ENCODE measurements at places on chromosomes 6 and 20. TPM values are rescaled to one million over a fixed set of nuclear protein-coding genes. Genes with fewer than 3 reads are reported as not detected.

DNA sequence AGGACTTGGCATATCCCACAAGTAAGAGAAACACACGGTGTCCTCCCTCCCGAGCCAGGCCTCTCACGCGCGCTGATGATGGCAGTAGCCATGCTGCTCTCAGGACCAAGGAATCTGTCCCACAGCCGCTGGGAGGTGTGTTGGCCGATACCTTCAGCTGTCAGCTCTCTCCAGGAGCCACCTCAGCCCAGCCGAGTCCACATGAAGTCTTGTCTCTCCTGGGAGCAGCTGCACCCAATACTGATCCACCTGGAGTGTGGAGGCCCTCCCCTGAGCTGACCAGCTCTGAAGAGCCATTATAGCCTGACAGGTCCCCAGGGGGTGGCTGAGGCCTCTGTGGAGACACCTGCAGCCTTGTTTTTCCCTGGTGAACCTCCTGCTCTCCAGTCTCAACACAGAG is 23.8 kb upstream of the NXT1 start:
- no peak overlapping the region for H3K4me3 ChIP-seq
- H3K4me1 ChIP-seq = no peaks in the 10 kb centered on the region
- H3K27ac ChIP-seq = no peak overlapping the region
- no peaks in the 10 kb centered on the region for H3K36me3 ChIP-seq
- DNase-seq = peak; percentile 22

- no peak overlapping the region for H3K4me3 ChIP-seq
- no peak overlapping the region for H3K27ac ChIP-seq
- peaks cover 3% of the 10 kb centered on the region for H3K27me3 ChIP-seq
- no peaks in the 10 kb centered on the region for H3K36me3 ChIP-seq
- no peak for DNase-seq
These were observed 79.5 kb upstream of the PAK5 start for GRCh38 chr20:9918348-9918747.

DNA sequence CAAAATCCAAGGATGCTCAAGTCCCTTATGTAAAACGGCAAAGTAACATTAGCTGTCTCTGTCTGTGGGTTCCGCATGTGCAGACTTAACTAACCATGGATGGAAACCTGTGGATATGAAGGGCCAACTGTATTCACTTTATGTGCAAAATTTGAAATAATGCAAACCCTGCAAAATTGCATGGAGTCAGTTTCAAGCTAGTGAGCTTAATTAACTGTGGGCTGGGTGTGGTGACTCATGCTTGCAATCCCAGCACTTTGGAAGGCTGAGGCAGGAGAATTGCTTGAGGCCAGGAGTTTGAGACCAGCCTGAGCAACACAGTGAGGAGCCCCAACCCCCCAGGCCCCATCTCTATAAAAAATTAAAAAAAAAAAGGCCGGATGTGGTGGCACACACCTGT is 81.4 kb downstream of the ANKS1A start:
- no peak for DNase-seq
- H3K27ac ChIP-seq = no peak overlapping the region
- H3K4me3 ChIP-seq = no peak overlapping the region
- no peaks in the 10 kb centered on the region for H3K27me3 ChIP-seq
- peaks cover 3% of the 10 kb centered on the region for H3K4me1 ChIP-seq

DNA sequence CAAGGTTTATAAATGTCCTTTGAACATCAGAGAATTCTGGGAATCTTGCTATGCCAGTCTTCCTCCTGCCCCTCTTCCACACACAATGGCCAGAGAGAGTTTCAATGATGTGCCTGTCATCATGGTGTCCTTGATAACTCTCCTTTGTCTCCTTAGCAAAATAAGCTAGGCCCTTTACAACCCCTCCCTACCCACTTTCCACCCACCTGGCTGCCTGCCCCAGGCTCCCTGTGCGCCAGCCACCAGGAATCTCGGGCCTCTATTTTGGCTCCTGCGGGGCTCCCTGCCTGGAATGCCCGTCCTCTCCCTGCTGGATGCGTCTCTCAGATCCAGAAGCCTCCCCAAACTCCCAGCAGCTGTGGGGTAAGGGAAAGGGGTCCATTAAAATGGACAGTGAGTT is 60.9 kb downstream of the NCR2 start:
- no peaks in the 10 kb centered on the region for H3K27me3 ChIP-seq
- H3K4me3 ChIP-seq = no peak overlapping the region
- H3K4me1 ChIP-seq = no peaks in the 10 kb centered on the region
- H3K36me3 ChIP-seq = no peaks in the 10 kb centered on the region
- DNase-seq = no peak
- no peak overlapping the region for H3K27ac ChIP-seq

GRCh38 chr6:165543781-165544180 is 119.3 kb downstream of the PDE10A start:
- DNase-seq = no peak
- H3K4me3 ChIP-seq = no peak overlapping the region
- H3K36me3 ChIP-seq = no peaks in the 10 kb centered on the region
- no peaks in the 10 kb centered on the region for H3K27me3 ChIP-seq
- no peaks in the 10 kb centered on the region for H3K4me1 ChIP-seq

- DNase-seq = no peak
- no peak overlapping the region for H3K4me3 ChIP-seq
- peaks cover 29% of the 10 kb centered on the region for H3K36me3 ChIP-seq
- peaks cover 24% of the 10 kb centered on the region for H3K4me1 ChIP-seq
- H3K27me3 ChIP-seq = no peaks in the 10 kb centered on the region
These were observed 4.4 kb downstream of the TUBB1 start for GRCh38 chr20:59023616-59024015.

- no peaks in the 10 kb centered on the region for H3K27me3 ChIP-seq
- H3K36me3 ChIP-seq = no peaks in the 10 kb centered on the region
- no peak for DNase-seq
- no peak overlapping the region for H3K27ac ChIP-seq
- H3K4me1 ChIP-seq = no peaks in the 10 kb centered on the region
- H3K4me3 ChIP-seq = no peak overlapping the region
These were observed 85.2 kb downstream of the TOX2 start for GRCh38 chr20:43999848-44000247.

GRCh38 chr6:158626360-158627167 is 18.0 kb downstream of the DYNLT1 start:
- H3K36me3 ChIP-seq = peaks cover 51% of the 10 kb centered on the region
- no peak overlapping the region for H3K4me3 ChIP-seq
- DNase-seq = peak; percentile 75

KCNQ5 gene
- 8.5 TPM for total RNA-seq

ZBP1 gene
- total RNA-seq = not detected

MICB gene
- 12.7 TPM for total RNA-seq

ZNF512B gene
- 14.5 TPM for total RNA-seq

LIN28B gene
- not detected for total RNA-seq

RBM12 gene
- 57.8 TPM for total RNA-seq

MDFI gene
- 0.72 TPM for total RNA-seq

MDC1 gene
- 5.1 TPM for total RNA-seq

SLCO4A1 gene
- total RNA-seq = under 0.01 TPM

Data from osteoblast (primary cell).